Activated T-helper 1 cell treated with anti-CD3 and anti-CD28 coated beads, Interleukin-2, amount 50 U/mL, for 16 hours (primary cell): ENCODE measurements at places on chromosomes 6 and 20.

- DNase-seq, result no peak
Observed at GRCh38 chr20:32139947-32140346, 30.4 kb downstream of the TM9SF4 start.

DNA sequence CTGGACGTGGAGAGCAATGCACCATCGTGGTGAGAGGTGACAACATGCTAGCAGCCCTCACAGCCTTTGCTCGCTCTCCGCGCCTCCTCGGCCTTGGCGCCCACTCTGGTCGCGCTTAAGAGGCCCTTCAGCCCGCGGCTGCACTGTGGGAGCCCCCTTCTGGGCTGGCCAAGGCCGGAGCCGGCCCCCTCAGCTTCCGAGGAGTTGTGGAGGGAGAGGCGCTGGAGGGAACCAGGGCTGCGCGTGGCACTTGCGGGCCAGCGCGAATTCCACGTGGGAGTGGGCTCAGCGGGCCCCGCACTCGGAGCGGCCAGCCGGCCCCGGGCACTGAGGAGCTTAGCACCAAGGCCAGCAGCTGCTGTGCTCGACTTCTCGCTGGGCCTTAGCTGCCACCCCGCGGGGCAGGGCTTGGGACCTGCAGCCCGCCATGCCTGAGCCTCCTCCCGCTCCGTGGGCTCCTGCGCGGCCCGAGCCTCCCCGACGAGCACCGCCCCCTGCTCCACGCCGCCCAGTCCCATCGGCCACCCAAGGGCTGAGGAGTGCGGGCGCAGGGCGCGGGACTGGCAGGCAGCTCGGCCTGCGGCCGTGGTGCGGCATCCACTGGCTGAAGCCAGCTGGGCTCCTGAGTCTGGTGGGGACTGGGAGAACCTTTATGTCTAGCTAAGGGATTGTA is 3.8 kb downstream of the GPX6 start:
- DNase-seq, result no peak

- no peak for DNase-seq
Observed at GRCh38 chr6:20205722-20206161, 6.5 kb downstream of the MBOAT1 start.

GRCh38 chr6:31010393-31011060 is at the start of gene MUC22:
TSS of gene MUC22 (plus strand) at chr6:31010474. CDS start at chr6:31010707, 233 bp downstream.
- no peak for DNase-seq

DNA sequence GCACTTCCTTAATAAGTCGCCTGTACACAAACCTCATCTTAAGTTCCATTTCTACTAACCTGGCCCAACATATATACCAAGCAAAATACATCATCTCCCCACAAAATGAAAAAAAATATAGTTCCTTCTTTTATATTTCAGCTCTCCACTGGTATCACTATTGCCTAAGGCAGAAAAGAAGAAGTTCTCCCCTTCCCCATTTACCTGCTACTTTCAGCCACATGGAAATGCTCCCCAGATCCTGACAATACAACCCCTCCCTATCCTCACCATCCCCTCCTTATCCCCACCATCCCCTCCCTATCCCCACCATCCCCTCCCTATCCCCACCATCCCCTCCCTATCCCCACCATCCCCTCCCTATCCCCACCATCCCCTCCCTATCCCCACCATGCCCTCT is 175.7 kb downstream of the LINC00237 start:
- no peak for DNase-seq

DNA sequence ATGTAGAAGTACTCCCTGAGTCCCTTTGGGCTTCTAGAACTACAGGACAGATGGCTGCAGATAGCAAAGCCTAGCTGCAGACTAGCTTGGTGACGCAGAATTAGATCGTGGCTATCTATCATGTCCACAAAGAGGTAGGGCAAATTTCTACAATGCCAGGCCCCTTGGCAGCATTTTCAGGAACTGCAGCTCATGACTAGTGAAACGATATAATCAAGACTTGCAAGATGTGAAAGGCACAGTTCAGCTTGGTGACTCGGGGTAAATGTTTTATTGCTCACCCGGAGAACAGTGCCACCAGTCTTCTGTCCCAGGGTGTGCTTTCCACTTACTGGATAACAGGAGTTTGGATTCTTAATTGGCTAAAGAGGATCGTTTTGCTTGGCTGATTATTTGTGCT is 108.7 kb upstream of the LY86 start:
- DNase-seq, result no peak

DNA sequence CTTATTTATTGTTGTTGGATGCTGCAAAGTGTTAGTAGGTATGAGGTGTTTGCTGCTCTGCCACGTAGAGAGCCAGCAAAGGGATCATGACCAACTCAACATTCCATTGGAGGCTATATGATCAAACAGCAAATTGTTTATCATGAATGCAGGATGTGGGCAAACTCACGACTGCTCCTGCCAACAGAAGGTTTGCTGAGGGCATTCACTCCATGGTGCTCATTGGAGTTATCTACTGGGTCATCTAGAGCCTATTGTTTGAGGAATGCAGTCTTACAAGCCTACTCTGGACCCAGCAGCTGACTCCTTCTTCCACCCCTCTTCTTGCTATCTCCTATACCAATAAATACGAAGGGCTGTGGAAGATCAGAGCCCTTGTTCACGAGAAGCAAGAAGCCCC is 12.1 kb downstream of the MICB start:
- DNase-seq, result no peak

GRCh38 chr20:57656252-57656820 is 36.1 kb upstream of the ZBP1 start:
- no peak for DNase-seq

DNA sequence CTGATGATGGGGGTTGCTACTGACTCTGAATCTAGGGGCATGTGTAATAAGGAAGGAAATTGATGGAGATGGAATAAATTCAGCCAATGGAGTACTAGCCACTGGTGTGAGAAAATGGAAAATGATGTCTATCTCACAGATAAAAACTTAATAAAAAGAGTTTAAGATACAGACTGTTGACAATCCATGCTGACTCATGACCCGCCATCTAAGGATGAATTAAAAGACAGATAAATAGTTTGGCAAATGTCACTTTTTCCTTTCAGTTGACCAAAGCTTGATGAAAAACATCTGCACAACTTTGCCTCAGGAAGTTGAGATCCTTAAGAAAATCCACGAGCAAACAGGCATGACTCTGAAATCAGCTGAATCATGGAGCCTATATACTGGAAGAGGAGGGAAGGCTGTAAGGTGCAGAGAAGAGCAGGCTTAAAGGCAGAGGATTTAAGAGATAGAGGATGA is 82.6 kb upstream of the BMP5 start:
- DNase-seq, result no peak

- DNase-seq, result no peak
Observed at GRCh38 chr6:20838113-20838512, 303.9 kb downstream of the CDKAL1 start.

DNA sequence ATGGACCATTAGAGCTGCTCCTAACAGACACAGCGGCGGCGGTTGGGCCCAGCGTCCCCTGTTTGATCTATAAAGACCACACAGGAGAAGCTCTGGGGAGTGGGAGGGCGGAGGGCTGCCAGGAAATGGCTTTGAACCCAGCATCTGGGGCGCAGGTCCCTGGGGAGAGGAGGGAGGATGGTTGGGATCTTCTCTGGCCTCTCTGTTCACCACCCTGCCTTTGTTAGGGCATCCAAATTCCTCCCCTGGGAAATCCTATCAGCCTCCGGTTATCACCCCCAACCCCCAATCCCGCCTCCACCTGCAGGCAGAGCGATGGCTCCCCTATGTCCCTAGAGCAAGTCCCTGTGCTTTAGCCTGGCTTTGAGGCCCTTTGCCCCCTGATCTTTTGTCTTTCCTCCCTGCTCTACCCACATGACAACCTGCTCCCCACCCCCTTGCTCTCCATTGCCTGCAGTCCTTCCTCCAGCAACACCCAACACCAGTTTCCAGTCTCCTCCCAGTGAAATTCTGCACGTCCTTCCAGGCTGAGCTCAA is 7.1 kb downstream of the XKR7 start:
- no peak for DNase-seq

GRCh38 chr6:99745651-99746050 is 139.0 kb downstream of the PRDM13 start:
- no peak for DNase-seq

DNA sequence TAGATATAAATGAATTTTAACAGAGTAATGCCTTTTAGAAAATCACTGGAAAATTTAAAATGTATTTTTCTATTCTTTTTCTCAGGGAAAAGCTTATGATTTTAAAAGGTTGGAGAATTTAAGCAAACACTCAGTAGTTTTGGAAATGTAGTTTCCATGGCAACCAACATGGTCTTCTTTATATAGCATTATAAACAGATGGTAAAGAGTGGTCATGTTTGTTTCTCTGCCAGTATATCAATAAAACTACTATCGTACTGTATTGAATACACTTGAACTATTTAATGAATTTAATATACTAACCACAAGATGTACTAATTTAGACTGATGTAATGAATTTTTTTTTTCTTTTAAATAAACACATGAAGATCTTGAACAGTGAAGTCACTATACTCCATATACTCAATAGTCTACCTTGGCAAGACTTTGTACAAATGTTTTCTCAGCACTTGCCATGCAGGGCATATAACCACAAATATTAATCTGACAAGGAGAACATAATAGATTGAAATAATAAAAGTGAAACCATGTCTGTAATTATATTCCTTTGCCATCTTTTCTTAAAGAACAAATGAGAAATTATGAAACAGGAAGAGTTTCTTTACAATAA is 105.5 kb downstream of the PDSS2 start:
- no peak for DNase-seq

- DNase-seq, result no peak
Observed at GRCh38 chr6:114100215-114100994, 129.5 kb upstream of the HDAC2 start.

DNA sequence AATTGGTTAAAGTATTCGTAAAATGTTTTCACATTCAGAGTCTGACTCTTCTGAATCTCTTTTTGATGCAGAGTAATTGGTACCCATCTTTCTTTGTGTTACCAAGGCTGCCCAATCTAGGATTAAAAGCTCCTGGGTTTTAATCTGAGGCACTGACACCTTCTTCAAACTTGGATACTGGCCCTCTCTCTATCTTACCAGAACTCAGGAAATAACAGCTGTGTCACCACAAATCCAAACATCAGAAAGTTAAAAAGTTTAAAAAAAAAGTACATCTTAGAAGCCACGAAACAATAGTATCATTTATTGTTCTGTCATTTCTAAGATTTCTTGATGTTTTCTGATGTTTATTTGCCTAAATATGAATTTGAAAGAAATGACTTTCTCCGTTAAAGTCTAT is 255.5 kb upstream of the RUNX2 start:
- no peak for DNase-seq

GRCh38 chr6:19929312-19929711 is 92.1 kb downstream of the ID4 start:
- DNase-seq, result no peak

GRCh38 chr6:35776364-35777215 is at the start of gene CLPSL2:
TSS of gene CLPSL2 (plus strand) at chr6:35776598. CDS start at chr6:35776619, 21 bp downstream.
- DNase-seq, result no peak

- no peak for DNase-seq
Observed at GRCh38 chr20:8842525-8842924, 226.4 kb upstream of the PLCB4 start.

DNA sequence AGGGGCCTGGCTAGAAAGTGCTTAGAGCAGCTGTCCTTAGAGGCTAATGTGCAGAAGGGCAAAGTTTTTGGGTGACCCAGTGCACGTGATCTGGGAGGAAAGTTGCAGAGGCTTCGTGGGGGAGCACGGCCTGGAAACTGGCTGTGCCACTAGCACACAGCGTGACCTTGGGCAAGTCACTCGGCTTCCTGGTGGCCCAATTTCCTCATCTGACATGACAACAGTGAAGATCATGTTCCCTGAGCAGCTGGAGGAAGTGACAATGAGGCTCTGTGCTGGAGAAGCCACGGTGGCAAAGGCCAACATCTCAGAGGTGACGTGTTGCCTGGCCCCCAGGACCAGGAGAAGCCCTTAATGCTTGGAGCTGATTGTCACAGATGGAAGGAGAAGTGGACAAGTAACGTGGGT is 99.5 kb downstream of the FOXC1 start:
- no peak for DNase-seq

- DNase-seq, result no peak
Observed at GRCh38 chr20:53866794-53867740, 203.3 kb downstream of the BCAS1 start.

- no peak for DNase-seq
Observed at GRCh38 chr6:8082954-8083858, 19.0 kb upstream of the BLOC1S5 start.

DNA sequence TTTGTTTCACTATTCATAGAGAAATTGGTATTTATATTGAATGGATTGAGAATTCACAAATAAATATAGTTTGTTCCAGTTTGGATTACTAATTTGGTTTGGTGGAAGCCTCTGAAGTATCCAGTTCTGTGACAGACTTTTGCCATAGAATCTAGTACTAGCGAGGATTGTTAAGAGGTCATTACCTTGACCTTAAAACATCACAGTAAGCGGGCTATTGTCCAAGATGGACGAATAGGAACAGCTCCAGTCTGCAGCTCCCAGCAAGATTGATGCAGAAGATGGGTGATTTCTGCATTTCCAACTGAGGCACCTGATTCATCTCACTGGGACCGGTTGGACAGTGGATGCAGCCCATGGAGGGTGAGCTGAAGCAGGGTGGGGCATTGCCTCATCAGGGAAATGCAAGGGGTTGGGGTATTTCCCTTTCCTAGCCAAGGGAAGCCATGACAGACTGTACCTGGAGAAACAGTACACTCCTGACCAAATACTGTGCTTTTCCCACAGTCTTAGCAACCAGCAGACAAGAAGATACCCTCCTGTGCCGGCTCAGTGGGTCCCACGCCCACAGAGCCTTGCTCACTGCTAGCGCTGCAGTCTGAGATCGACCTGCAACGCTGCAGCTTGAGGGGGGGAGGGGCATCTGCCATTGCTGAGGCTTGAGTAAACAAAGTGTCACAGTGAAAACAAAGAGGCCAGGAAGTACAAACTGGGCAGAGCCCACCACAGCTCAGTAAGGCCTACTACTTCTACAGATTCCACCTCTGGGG is 66.4 kb upstream of the NEDD9 start:
- no peak for DNase-seq

DNA sequence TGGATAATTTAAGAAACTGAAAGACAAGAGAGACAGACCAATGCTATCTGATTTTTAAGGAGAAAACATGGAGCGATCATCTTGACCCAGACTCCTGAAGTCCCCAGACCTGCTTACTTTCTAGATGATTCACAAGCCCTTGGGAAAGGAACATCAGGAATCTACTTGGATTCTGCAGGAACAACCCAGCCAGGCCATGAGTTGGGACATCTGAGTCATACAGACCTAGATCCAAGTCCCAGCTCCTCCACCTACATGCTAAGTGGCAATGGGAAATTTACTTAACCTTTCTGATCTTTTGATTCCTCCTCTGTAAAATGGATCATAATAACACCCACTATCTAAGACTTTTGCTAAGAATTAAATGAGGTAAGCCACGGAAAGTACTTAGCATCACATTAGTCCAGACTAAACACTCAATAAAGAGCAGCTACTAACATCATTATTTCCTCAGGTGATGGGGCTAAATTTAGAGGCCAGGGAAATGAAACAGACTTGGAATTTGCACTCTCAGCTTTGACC is 61.0 kb upstream of the MAFB start:
- no peak for DNase-seq

DNA sequence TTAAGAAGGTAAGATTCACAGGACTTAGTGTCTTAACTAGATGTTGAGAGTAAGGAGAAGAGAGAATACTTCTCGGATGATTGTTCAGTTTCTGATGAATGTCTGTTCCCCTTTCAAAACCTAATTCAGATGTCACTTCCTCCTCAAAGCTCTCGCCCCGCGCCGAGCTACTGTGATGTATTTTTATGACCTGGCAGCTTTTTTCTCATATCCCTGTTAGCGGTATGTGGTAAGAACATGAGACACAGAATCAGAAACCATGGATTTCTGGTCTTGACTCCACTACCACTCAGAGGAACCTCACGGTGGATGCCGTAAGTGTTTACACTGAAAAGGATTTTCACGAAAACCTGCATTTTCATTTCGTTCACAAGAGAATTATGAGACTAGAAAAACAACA is 48.4 kb downstream of the CEP43 start:
- no peak for DNase-seq
